ENCODE measurements at places on chromosomes 11 and 22.

DNA sequence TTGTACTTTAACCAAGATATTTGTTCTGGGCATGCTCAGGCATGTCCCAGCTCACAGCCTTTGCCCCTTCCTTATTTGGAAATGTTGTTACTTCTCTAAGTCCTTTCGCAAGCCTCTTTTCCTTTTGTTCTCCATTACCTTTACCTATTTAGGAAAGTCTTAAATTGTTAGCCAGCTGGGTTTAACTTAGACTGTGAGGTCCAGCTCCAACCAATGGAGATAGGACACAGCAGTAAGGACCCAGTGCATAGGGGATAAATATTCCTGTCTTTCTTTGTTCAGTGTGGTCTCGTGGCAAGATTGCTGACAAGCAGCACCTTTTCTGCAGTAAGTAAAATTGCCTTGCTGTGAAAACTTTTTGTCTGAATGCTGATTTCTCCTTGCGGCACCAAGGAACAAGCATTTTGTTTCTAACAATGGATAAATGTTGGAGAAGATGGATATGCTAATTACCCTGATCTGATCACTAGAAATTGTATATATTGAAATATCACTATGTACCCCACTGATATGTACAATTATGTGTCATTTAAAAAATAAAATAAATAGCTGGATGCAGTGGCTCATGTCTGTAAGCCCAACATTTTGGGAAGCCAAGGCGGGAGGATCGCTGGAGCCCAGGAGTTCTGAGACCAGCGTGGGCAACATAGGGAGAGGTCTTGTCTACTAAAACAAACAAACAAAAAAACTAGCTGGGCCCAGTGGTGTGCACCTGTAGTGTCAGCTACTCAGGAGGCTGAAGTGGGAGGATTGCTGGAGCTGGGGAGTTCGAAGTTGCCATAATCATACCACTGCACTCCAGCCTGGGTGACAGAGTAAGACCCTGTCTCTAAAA is 31.9 kb upstream of the FTH1 start:
- DNase-seq = no peak

DNA sequence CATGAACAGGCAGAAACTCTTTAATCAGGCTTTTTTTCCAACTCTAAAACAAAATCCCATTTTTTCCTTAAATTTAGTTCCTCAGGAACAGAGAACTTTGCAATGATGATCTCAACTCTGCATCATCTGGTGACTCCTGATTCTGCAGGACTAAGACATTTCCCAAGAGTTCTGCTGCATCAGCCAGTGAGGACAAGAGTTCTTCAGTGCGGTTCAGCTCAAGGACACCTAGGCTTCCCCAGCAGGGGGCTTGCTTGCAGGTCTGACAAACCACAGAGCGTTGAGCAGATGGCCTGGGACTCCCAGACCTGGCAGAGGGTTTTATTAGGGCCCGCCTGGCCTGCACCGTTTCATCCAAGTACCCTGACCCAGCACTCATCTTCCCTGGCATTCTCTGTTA is 6.4 kb downstream of the CDCA5 start:
- DNase-seq = no peak

DNA sequence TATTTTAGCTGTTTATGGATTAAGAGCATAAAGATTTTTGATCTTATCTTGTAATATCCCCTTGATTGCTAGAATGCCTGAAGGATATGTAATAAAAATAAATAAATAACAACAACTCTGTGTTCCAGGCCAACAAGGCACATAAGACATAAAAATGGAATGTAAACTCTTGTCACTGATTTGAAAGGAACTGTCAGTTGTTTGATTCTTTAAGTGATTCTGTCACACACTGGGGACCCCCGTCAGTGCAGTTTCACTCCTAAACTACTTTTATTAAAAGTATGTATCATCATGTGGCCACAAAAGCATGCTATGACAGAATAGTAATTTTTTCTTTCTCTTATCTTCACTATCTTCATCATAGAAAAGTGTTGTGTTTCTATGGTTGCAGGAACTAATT is 572.4 kb downstream of the CNTN5 start:
- no peak for DNase-seq

DNA sequence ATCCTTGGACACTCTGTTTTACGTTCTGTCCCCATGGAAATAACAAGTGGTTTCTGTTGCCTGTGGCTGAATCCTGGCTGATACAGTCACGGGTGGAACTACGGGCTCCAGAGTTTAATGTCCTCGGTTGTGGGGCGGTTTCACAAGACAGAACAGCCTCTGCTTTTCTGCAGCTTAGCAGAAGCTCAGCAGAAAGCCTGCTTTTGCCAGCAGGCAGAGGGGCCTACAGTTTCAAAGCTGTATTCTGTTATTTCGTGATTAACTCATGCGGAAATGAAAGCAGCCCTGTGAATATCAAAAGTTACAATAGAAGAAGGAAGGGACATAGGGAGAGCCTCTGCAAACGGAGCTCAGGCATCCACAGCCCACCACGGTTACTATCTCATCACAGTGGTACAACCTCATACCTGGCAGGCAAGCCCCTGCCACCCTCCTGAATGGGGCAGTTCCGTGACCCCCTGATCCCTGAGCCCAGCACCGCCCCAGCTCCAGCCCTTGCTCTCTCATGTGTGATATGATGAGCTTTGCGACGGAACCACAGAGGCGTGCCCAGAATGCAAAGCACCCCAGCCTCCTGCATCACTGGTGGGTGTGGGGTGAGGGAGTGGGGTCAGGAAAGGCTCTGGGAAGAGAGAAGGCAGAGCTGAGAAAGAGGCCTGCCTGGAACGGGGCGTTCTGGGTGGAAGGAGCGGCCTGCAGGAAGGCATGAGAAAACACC is 360.6 kb downstream of the BRD1 start:
- DNase-seq = no peak

- DNase-seq = no peak
These were observed 29.9 kb downstream of the MUC2 start for GRCh38 chr11:1104411-1105182.

- DNase-seq = peak; percentile 3
These were observed at the start of gene TRIM6 for GRCh38 chr11:5596607-5597201. TSS of gene TRIM6 (plus strand) at chr11:5596637. CDS start at chr11:5596898, 261 bp downstream.

DNA sequence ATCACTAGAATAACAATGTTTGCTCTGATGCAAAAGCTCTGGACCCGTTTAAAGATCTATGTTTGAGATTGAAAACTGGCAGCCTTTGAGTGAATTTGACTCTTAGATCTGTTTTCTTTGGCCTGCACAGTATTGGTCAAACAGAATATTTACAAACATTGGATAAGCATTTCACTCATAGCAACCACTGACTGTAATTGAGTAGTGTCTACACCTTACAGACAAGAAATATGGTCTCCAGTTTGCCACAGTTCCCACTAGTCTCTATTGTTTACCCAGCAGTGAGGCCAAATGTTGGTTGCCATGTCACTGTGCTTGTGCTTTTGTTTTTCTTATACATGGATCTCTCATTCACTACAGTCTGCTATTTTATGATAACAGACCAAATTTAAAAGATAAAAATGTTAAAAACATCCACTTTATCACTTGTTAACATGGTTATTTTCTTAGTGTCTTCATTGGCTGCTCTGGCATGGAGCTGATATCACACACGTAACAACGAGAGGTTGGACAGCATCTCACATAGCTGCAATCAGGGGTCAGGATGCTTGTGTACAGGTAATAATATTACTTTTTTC is 12.2 kb downstream of the ANKRD42 start:
- DNase-seq = no peak

DNA sequence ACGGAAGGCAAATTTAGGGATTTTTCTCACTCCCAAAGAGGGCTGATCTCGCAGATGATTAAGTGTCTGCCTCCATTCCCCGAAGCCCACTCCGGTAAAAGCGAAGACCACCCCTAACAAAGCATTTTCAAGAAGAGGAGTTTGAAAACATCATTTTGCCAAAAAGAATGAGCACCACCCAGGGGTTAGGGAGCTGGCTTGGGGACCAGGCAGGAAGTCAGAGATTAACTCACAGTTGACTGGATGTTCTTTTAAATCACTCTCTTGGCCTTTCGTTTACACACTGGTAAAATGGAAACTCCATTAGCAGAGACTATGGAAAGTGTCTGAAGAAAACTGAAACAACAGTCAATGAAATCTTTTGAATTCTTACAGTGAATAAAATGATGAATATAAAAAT is 7.9 kb upstream of the TRIM44 start:
- DNase-seq = no peak

DNA sequence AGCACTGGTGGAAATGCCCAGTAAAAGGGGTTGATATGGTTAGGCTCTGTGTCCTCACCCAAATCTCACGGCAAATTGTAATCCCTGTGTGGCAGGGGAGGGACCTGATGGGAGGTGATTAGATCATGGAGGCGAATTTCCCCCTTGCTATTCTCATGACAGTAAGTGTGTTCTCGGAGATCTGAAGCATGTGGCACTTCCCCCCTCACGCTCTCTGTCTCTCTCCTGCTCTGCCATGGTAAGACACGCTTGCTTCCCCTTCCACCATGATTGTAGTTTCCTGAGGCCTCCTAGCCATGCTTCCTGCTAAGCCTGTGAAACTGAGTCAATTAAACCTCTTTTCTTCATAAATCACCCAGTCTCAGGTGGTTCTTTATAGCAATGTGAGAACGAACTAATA is 37.4 kb downstream of the PACSIN2 start:
- DNase-seq = no peak

DNA sequence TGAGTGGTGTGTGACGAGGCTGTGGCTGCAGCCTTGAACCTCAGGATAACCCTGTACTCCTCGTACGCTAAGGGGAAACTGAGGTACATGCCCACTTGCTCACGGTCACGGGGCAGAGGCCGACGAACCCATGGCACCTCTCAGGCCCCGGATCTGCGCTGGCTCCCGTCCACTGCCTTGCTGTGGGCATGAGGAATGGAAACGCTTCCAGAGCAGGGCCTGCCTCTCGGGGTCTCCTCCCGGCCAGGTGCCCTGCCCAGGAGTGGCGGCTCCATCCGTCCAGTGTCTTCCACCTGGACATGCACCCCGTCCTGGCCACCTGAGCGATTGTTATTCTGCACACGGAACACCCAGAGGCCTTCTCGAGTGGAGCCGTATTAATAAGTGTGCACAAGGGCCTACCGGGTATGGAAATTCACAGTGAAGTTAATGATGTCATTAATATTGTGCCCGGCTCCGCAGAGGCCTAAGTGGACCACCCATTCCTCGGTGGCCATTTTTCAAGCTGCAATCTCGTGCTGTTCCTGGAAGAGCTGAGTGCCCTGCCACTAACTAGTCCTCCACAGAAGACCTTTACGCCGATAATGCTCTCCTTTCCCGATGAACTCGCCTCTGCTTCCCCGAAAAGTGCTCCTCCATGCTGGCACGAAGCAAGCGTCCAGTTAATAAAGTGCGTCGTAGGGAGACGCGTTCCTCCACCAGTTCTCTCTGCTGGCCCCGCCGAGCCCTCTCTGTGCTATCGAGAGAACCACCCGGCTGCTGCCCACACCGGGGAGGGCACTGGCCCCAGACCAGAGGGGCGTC is 927.9 kb downstream of the BRD1 start:
- no peak for DNase-seq

DNA sequence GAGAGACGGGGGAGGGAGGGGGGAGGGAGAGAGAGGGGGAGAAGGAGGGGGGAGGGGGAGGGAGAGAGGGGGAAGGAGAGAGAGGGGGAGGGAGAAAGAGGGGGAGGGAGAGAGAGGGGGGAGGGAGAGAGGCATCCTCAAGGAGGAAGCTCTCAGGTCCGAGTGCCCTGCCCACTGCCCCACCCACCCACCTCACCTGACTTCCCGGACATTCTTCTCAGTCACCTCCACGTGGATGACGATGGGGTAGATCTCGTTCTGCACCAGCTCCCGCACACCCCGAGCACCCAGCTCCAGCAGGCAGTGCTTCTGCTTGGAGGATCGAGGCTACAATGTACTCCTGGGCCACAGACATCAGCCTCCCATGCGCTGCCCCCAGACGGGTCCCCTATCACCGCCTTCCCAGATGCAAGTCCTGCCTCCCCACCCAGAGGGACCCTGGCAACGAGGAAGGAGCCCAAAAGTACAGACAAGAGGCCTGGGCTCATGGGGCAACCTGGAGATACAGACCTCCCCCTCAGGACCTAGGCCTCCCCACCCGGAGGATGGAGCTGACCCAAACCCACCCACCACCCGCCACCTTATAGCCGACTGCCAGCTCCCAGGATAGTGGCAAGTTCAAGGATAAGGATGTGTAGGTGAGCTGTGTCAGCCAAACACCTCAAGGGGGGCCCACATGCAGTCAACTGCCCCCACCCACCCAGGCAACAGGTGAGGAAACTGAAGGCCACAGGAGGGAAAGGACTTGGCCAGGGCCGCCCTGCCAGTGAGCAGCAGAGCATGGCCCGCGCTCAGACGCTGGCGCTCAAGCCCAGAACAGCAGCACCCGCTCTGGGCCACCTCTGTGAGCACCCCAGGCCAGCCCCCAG is 5.6 kb upstream of the MFNG start:
- DNase-seq = no peak

DNA sequence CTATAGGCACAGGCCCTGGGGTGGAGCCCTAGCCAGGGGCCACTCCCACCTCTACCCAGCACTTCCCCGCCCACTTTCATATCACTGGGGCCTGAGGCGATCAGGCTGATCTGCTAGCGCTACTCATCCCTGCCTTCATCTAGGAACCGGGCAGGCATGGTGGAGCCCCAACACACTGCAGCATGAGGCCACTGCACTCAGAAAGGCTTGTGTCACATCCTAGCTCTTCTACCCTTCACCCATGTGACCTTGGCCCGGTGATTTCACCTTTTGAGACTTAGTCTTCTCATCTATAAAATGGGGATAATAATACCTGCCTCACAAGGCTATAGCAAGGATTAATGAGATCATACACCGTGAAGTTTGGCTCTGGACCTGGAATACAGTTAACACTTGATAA is 18.1 kb upstream of the GDPD5 start:
- no peak for DNase-seq

DNA sequence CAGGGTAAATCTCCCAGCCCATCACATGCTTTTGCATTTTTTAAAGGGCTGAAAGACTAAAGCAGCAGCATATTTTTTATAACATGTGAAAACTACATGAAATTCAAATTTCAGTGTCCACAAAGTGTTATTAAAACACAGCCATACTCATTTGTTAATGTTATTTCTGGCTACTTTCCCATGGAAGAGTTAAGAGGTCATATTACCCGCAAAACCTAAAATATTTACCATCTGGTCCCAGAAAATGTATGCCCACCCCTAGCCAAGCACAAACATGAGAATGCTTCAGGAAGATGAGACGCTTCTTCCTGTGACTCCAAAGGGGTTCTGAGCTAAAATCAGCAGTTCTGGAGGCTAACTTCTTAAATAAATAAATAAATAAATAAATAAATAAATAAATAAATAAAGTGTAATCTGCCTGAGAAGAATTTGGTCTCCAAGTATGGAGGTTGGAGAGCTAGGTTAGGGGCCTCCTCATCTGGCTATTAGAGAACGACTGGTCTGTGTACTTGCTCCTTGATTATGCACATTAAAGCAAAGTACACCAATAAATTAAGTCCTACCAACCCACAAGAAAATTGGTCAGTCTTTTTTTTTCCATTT is 9.7 kb downstream of the IMMP1L start:
- no peak for DNase-seq

GRCh38 chr11:1827095-1827813 is 7.5 kb upstream of the SYT8 start:
- DNase-seq = no peak

All from CD4-positive, alpha-beta T cell treated with Interleukin-6 at 100 ng/mL for 8 hours (primary cell).